ENCODE measurements at places on chromosomes 6 and 20. TPM values are rescaled to one million over a fixed set of nuclear protein-coding genes. Genes with fewer than 3 reads are reported as not detected.

DNA sequence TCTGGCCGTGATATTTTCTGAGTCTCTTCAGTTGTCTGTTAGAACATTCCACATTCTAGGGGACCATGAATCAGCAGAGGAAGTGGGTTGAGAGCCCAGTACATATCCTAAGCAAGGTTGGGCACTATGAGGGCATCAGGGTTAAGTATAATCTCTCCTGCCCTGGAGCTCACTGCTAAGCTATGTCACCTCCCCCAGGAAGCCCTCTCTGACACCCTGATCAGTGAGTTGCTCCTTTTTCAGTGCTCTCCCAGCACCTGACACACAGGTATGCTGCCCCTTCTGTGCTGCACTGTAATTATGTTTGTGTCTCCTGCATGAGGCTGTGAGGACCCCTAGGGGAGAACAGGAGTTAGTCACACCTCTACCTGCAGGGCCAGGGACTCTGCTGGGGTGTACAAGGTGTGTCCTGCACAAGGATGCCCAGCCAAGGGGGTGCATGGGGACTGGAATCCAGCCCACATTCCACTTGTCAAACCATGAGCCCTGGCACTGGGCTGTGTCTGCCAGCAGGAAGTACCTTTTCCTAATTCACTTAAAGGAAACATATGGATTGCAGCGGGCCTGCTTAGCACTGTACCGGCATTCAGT is 3.9 kb downstream of the RAB44 start:
- DNase-seq, result no peak
- H3K27ac ChIP-seq, result no peak overlapping the region
- H3K27me3 ChIP-seq, result peaks cover 8% of the 10 kb centered on the region
- H3K36me3 ChIP-seq, result no peaks in the 10 kb centered on the region
- no peak overlapping the region for H3K4me3 ChIP-seq

Gene FOXA2
- not detected for total RNA-seq

DNA sequence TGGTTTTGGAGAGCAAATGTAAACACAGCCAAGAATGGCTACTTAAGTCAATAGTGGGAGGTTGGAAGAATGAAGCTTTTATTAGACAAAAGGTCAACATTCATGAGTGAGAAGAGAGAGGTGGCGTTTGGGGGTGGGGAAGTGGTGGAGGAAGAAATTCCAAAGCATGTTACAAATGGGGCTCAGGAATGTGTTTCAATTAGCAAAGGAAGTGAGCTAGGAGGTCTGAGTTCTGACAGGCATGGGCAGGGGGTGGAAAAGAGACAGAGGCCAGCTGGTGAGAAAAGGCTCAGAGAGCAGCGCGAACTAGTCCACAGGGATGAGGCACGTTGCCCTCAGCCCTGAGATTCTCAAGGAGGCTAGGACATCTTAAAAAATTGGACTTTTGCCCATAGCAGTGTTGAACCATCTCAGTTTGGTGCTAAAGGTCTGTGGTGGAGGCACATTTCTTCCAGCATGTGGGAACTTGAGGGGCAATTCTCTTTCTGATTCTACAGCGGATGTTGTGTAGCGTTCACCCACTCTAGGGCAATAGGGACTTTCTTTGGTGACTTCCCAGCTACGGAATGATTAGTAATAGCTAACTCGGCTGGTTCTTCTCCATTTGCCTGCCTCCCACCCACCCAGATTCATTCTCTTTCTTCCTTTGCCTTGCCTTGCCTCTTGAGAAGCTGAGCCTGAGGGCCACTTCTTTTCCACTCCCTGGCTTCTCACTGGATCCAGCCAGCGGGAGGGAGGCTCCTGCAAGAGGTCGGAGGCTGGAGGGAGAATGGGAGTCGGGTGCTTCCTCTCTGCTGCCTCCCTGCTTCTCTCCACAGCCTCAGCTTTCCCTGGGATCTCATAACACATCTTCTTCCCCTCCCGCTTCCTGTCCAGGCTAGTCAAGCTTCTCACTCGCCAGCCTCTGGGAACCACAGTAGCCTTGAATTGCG is 45.1 kb upstream of the NEDD9 start:
- H3K4me1 ChIP-seq, result peaks cover 27% of the 10 kb centered on the region
- H3K36me3 ChIP-seq, result no peaks in the 10 kb centered on the region
- no peak overlapping the region for H3K4me3 ChIP-seq
- H3K27ac ChIP-seq, result no peak overlapping the region

DNA sequence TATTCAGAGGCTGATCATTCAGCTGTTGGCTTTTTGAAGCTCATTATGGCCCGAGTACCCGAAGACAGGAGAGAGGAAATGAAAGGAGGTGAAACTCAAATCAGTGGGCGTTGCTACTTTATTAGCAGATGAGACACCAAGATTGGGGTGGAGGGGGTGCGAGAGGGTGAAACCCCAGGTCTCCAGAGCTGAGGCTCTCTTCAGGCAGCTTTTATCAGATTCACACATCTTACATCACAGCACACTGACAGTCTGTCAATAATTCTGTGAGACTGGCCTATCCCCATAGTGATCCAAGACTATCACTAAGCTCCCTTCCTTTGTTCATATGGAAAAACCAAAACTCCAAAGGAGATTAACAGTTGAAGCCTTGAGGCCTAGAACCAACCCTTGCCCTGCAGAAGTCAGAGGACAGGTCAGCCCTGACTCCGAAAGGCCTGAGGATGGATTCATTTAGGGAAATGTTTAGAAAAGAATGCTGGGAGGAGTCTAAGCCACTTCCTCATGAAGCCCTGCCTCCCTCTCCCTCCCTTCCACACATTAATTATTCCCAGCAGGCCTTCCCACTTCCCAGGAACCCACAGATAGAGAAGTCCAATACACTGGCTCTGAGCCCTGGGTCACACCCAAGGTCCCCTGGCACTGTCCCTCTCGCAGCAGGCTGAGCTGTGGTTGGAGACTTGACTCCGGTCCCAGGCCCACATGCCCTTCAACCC is 23.2 kb downstream of the TRERF1 start:
- DNase-seq, result no peak
- no peak overlapping the region for H3K4me3 ChIP-seq
- H3K27me3 ChIP-seq, result no peaks in the 10 kb centered on the region
- H3K36me3 ChIP-seq, result peaks cover 11% of the 10 kb centered on the region

Gene SERINC3
- total RNA-seq, result 42.9 TPM

DNA sequence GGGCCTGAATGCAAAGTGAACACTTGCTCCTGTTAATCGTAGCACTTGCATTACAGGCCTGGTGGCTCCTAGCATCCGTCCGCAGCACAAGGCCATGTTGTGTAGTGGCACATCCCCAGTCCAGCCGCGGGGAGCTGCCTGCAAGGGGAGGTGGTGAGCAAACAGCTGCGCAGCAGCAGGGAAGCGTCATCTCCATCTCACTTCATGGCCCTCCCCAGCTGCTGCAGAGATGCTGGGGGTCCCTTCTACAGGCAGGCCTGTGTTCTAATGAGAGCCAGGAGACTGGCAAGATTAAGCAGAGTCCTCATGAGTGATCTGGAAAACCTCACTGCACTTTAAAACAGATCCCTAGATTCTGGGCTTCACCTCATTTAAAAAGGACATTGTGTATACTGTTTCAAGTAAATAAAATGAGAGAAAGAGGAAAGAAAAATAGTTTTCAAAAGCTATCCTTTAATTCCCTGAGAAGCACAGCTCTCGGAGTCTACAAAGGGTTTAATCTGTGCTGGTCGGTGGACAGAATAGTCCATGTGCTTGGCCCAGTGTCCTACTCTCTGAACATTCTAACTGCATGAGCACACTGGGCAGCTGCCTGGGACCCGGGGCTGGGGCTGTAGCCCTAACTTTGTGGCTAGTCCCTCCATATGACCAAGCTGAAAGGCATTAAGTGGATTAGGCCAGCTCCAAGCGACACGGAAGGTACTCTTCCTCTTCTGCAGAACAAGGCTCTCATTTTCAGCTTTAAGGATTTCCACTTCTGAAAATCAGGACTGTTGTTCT is 125.8 kb downstream of the LY86 start:
- no peaks in the 10 kb centered on the region for H3K36me3 ChIP-seq
- DNase-seq, result no peak

- no peak for DNase-seq
- peaks cover 4% of the 10 kb centered on the region for H3K36me3 ChIP-seq
- peaks cover 17% of the 10 kb centered on the region for H3K4me1 ChIP-seq
- peak overlapping the region; percentile 98 for H3K27ac ChIP-seq
- no peaks in the 10 kb centered on the region for H3K27me3 ChIP-seq
These were observed 2.3 kb downstream of the E2F3 start for GRCh38 chr6:20403766-20404640.

Gene ADGRG6
- total RNA-seq, result 36.6 TPM

Gene TMEM74B
- 1.1 TPM for total RNA-seq

Gene SLA2
- total RNA-seq, result 0.18 TPM

GRCh38 chr6:37393381-37393929 is 39.6 kb upstream of the CMTR1 start:
- H3K27ac ChIP-seq, result no peak overlapping the region
- H3K27me3 ChIP-seq, result peaks cover 3% of the 10 kb centered on the region
- H3K4me1 ChIP-seq, result no peaks in the 10 kb centered on the region
- no peak overlapping the region for H3K4me3 ChIP-seq

DNA sequence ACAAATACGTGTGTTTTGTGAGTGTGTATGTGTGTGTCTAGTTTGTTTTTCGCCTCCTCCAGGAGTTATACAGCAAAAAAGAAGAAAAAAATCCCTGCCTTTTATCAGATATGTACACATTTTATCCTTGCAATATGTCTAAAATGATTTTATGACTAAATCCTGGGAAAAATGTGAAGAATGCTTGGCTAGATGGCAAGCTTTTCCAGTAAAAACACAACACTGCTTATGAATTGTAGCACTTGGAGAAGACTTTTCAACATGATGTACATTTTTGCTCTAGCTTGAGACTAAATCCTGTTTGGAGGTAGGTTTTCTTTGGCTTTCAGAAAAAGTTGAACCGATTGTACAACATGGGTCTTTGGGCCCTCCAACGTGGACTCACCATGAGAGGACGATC is 160.2 kb downstream of the GMPR start:
- H3K4me1 ChIP-seq, result peaks cover 21% of the 10 kb centered on the region
- no peaks in the 10 kb centered on the region for H3K27me3 ChIP-seq
- H3K27ac ChIP-seq, result peak overlapping the region; percentile 24
- peaks cover 4% of the 10 kb centered on the region for H3K36me3 ChIP-seq
- H3K4me3 ChIP-seq, result no peak overlapping the region

DNA sequence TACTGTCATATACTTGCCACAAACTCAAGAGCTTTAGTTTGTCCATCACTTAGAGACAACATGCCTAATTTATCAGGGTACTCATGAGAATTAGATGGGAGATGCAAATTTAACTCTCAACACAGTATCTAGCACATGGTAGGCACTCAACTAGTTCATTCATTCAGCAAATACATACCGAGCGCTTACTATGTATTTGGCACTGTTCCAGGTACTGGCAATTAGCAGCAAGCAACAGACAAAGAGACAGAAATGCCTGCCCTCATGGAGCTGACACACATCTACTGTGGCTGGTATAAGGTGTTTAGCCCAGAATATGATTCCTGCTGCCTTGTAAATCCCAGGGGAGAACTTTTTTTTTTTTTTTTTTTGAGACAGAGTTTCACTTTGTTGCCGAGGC is 4.8 kb downstream of the MICAL1 start:
- H3K4me1 ChIP-seq, result peaks cover 4% of the 10 kb centered on the region
- no peak overlapping the region for H3K27ac ChIP-seq
- H3K27me3 ChIP-seq, result peaks cover 6% of the 10 kb centered on the region
- no peak overlapping the region for H3K4me3 ChIP-seq

DNA sequence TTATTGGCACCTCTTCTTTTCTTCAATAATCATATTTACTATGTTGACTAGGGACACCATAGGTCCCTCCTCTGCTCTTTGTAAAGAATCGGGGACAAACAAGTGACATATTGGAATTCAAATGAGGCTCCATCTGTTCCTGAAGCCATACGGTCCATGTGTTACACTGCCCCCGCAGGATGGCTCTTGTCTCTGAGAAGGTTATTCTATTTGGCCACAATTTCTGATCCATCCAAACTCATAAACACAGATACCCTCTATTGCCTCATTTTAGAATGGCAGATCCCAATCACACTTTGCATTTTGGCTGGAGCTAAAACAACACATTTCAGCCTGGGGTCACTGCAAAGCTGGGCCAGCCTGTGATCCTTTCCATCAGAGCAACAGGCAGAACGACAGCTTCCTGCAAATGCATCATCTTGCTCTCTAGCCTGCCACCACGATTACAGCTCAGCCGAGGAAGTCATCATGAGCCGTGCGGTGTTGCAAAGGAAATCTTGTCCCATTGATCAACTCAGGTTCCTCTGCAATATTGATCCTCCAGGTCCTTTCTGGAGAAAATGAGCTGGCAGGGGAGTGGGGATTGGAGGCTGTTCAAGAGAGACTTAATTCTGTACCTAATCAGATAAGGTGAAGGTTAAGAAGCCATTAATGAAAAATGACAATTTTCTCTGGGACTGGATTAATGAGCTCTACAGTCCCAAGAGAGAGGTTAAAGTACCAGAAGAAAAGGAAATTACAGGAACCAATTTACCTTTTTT is 73.1 kb downstream of the AGPAT4 start:
- peaks cover 6% of the 10 kb centered on the region for H3K4me1 ChIP-seq
- no peak overlapping the region for H3K27ac ChIP-seq
- no peak overlapping the region for H3K4me3 ChIP-seq

Gene ZBP1
- not detected for total RNA-seq

Gene SLC24A3
- 3.3 TPM for total RNA-seq

DNA sequence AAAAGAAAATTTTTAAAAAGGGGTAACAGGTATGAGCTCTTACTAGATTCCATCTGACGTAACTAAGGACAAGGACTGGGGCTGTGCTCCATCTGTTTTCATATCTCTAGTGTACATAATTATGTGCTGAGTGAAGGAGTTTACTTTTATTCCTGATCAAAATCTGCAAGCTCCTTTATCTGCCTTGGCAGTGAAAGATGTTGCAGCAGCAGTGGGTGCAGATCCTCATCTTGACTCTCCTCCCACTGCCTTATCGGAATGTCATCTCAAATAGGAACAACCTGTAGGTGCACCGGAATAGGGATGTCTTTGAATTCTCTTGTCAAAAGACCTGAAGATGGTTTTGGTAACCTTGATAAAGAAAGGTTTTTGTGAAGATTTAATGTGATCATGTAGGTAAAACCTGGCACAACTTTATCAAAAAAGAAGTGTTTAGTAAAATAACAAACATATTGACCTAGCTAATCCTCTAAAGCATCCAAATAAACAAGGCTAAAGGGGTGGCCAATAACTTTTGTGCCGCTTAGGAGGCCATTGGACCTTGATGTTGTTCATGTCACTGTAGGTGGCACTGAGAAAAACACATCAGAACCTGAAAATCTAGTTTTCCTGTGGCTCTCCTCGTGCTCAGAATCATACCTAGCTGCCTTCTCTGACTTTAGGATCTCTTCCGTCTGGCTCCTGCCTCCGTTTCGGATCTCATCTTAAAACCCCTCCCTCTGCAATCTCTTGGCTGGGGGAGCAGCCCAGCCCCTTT is 19.0 kb upstream of the SLC16A10 start:
- no peak overlapping the region for H3K4me3 ChIP-seq
- H3K27ac ChIP-seq, result peak overlapping the region; percentile 77
- no peak for DNase-seq
- H3K27me3 ChIP-seq, result no peaks in the 10 kb centered on the region

DNA sequence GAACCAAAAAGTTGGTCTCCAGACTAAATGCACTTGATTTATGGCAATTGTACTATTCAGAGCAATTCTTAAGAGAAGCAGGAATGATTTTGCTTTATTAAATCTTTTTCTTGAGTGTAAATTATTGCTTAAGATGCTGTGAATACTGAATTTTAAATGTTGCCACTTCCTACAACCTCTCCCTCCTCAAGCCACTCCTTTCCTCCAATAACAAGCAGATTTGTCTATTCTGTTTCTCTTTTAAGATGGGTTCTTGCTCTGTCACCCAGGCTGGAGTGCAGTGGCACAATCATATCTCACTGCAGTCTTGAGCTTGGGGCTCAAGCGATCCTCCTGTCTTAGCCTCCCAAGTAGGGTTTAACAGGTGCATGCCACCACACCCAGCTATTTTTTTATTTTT is 65.3 kb downstream of the SESN1 start:
- no peak for DNase-seq
- peaks cover 12% of the 10 kb centered on the region for H3K36me3 ChIP-seq
- no peak overlapping the region for H3K4me3 ChIP-seq

Measured in mesothelial cell of epicardium (in vitro differentiated cells).